Stimulated activated CD8-positive, alpha-beta memory T cell treated with anti-CD3 and anti-CD28 coated beads, Interleukin-7, amount 100 ng/mL, for 1 hour (primary cell): ENCODE measurements at places on chromosomes 12 and 14.
A peak's percentile ranks its signal among the peaks of the same experiment; 100 is the strongest.

- DNase-seq = no peak
Observed at GRCh38 chr12:66962290-66962689, 283.4 kb upstream of the GRIP1 start.

DNA sequence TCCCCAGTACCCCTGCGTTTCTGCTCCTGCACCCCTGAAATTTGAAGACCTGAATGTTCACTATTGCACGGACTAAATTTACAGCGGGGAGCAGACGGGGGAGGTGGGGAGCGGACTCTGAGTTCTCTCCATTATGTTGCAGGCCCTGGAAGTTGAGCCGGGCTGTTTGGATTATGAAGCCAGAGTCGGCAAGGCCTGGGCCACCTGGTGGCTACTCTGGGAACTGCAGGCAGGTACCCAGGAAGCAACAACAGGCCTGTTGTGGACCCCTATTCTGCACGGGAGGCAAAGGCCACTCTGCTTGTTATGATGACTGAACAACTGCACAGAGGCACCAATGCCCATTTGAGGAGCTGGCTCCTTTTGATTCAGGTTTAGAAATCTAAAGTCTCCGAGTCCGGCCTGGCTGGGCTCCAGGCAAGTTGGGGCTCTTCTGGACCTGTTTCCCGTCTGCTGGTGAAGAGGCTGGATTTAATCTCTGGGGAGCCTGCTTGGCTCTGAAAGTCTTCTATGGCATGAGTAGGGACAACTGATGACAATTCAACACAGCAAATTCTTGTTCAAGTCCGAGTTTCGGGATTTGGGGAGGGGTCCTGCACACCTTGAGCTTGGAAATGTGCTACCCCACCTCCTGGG, 34.1 kb upstream of the FAM181A start:
- peak; percentile 41 for DNase-seq

DNA sequence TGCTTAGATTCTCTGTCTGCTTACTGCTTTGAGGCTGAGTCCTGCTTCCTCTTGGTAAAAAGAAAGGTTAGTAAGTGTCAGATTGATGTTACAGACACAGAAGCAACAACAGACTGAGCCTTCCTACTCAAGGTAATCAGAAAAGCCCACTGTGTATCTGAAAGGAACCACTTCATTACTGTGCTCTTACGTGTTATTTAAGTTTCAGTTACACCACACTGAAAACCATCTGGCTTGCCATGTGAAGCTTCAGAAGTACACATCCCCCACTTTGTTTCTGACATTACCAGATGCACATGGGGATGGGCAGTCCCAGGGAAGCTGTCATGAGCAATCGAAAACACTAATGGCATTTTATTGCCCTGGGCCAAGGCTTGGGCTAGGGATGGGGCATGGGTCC, 1290.1 kb downstream of the AACS start:
- no peak for DNase-seq

GRCh38 chr14:58607131-58607951, 30.4 kb upstream of the DACT1 start:
- DNase-seq = no peak

DNA sequence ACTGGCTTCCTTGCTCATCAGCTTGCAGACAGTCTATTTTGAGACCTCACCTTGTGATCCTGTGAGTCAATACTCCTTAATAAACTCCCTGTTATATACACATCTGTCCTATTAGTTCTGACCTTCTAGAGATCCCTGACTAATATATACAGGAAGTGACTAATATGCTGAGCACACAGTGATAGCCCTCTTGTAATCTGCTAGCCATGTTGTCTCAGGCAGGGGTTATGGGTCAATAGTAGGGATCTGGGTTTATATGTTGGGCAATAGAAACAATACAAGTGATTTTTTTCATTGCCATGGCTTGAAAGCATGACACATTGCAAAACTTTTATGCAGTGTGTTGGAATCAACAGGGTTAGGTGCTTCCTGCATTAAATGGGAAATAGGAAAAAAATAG, 562.2 kb downstream of the GALC start:
- DNase-seq = no peak

DNA sequence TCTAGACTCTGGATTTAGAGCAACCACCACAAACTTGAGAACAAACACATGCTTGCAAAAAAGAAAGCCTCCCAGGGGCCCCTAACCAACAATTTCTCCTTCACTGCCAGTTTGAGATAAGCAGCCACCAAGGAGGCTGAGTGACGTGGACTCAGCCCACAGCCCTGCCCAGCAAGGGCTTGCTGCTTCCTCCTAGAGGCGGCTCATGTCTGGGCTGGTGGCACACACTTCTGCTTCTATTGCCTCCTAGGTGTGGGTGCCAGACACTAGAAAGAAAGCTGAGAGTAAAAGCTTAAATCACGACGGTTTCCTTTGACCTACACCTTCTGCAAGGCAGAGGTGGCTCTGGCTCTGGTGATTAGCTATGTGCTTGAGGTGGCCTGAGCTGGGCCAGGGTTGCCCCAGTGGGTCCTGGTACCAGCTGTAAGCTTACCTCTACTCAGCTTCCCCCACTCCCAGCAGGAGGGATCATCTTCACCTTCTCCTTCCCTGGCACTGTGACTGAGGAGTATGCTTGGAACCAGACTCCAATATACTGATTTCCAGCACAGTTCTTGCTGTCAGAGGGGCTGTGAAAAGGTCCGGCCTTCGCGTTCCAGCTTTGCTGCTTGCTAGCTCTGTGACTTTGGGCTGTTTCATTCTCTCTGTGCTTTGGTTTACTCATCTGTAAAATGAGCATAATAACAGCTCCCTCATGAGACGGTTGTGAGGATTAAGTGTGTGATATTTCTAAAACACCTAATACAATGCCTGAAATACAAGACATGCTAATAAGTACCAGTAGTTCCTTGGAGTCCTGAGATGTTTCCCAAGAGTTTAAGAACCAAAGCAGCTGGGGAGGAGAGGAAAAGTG, 89.7 kb upstream of the PARP11 start:
- DNase-seq = peak; percentile 37

GRCh38 chr12:53695152-53696145, 19.6 kb upstream of the ATP5MC2 start:
- no peak for DNase-seq

DNA sequence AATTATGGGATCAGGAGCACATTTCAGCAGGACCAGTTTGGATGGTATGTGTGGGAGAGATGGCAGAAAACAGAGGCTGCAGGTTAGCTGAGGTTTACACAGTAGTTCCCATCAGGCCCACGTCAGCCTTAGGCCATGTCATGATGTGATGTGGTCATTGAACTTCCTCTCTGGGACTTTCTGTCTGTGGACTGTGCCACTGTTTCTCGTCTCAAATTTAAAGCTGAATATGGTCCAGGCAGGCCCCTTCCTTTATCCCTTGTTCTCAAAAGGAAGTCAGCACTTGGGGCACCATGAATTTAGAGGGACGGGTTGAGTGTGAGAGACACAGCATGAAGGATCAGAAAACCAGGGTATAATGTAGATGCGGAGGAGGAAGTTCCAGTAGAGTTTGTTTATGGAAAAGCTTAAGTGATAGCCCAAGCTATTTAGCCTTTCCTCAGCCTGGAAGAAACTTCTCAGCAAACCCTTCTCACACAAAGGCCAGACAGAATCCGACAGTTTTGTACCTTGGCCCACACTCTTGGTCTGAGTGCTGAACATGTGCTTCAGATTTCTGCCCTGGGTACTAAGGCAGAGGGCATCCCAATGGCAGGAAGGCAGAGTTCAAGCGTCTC, 3.6 kb upstream of the IGFBP6 start:
- DNase-seq = no peak

GRCh38 chr12:70217416-70217815, 25.8 kb upstream of the CNOT2 start:
- DNase-seq = no peak

DNA sequence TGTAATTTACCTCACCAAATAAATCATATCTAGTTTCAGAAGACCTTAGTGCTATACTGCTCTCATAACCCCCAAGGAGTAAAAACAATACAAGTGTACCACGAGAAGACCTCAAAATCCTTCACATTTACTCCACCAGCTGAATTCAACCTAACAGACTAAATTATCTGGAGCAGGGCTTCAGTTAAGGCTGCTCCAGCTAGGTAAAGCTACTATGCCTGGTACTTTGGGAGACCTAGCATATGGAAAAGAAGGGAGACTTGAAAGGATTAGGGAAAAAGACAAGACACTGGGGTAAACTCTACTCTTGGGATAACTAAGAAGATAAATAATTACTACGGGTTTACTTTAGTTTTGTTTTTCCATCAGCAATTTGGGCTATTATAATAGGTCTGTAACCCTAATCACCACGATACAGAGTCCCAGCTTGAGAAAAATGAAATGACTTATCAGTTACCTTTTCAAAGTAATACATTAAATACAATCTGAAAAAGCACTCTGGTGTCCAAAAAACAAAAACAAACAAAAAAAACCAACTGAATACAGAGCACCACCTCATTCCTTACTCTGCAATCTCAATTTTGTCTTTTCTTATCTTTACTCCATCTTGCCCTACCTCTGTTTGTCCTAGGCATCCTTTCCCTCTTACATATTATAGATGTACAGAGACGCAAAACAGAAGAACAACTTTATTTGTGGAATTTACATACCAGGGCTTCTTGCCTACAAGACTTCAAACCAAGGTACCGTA, 2.1 kb downstream of the EML5 start:
- no peak for DNase-seq

DNA sequence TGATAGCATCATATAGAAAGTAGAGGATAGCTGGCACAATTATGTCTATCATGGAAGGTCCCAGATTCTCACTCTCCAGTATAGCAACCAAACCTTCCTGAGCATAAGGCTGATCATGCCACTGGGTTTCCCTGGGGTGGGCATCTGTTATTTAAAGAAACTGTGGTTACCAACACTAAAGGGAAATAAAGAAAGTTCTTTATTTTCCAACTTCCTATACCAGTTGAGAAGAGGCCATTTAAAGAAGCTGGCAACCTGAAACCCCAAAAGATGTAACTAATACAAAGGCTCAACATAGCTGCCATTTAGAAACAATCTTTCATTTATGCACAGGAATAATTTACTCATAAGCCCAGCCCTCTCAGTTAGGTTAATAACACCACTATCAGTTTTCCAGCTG, 3.1 kb downstream of the BCAT1 start:
- no peak for DNase-seq

DNA sequence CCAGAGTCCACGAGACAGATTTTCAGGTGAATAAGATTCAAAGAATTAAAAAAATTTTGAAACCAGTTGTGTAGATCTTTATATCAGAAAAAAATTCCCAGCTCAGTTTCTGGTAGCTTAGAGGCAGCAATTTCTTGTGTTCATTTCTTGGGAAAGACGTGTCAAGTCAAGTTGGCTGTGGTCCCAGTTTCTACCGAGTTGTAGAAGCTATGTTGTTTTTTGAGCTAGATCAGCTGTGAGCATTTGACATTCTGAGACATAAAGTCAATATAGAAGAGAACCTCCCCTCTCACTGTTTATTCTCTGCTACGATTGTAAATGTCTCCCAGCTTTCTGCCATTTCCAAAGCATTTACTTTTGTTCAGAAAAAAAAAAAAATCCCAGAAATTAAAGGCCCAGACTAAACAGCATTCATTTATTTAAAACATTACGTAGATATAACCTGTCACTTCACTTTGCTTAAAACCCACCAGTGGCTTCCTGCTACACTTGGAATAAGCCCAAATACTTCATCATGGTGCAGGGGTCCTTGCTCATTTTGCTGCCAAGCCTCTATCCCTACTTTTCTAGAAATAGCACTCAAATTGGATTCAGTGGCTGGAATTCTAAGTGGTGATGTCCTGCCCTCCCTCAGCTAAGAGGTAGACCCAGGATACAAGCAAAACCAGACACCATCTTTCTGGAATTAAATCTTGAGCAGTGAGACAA, 20.6 kb upstream of the PYGL start:
- no peak for DNase-seq
